ENCODE measurements at places on chromosomes 5 and 9. TPM values are rescaled to one million over a fixed set of nuclear protein-coding genes. Genes with fewer than 3 reads are reported as not detected.

PCDHB2 gene
- total RNA-seq: 3.4 TPM

BSPRY gene
- total RNA-seq: 1.2 TPM

SEMA4D gene
- total RNA-seq: 14.0 TPM

DAB2 gene
- 167 TPM for total RNA-seq

SUB1 gene
- 186 TPM for total RNA-seq

PCDHGC3 gene
- total RNA-seq: 62.8 TPM

NAIF1 gene
- 6.9 TPM for total RNA-seq

DNA sequence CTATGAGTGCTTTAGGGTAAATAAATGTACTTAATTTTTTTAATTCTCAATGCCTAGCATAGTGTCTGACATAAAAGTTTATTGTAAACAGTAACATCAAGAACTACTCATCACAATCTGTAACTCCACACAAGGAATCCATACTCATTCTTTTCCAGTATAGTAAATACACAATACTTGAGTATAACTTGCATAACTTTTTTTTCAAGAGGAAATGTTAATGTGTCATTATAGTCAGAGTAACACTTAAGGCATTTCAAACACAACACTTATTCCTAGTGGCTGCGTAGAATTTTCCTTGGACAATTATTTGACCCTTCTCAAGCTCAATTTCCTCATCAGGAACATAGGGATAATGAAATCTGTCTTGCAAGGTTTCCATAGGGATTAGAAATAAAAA, 584.3 kb downstream of the CAAP1 start:
- DNase-seq: no peak

DNA sequence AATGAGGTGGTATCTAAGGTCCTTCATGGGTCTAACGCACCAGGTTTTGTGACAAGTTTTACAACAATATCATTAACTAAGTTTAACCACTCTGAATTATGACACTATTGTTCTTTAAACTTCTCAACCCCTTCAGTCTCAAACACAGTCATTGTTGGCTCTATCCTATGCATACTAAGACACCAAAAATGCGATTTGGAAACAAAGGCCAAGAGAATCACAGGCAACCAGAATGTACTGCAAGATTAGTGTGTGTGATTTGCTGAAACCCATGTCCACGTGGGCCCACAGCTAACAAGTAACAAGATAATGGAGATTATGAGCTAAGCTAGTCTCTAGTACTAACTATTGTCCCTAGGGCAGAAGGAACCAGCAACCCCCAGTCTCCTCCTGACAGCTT, 142.2 kb upstream of the RANBP3L start:
- DNase-seq: no peak

DNA sequence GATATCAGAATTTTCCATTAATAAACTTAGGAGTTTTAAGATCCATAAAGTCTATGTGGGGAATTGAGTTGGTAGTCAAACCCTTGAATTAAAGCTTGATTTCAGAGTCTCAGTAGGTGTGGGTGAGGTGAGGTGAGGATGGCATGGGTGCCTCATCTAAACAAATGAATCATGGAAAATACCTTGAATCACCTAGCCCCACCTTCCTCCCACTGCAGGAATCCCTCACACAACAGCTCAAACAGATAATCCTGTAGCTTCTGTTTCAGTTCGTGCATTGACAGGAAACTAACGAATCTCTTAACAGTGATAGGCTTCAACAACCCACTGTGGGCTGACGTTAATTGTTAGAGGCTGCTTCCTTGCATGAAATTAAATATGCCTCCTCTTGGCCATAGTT, 185.0 kb downstream of the SREK1 start:
- DNase-seq: no peak

- no peak for DNase-seq
Measured at GRCh38 chr5:174239718-174240117, 194.2 kb downstream of the NSG2 start.

DNA sequence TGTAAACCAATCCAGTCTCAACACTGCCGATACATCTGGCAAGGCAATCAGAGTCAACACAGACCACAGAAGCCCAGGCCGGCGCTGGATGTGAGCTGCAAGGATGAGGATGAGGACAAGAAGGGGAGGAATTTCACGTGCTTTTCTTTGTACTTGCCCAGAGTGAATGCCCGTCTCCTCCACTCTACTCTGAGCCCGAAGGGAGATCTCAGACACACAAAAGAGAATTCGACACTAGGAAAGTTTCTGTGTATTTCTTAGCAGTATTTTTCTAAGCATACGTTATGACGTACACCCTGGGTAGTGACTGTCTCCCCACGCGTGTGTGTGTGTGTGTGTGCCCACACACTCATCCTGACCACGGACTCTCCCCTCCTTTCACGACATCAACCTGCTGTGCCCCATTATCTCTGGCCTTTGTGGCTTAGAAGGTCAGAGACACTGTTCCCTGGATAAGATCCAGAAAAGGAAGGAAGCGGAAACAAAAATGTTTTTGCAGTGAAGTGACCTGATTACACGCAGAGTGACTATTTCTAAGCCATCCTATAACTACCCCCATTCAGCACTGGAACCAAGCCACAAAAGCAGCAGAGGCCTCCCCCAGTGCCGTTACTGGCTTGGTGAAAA, 227.3 kb upstream of the DAPK1 start:
- DNase-seq: no peak

GRCh38 chr9:93107151-93107824, 11.3 kb downstream of the CARD19 start:
- DNase-seq: no peak

DNA sequence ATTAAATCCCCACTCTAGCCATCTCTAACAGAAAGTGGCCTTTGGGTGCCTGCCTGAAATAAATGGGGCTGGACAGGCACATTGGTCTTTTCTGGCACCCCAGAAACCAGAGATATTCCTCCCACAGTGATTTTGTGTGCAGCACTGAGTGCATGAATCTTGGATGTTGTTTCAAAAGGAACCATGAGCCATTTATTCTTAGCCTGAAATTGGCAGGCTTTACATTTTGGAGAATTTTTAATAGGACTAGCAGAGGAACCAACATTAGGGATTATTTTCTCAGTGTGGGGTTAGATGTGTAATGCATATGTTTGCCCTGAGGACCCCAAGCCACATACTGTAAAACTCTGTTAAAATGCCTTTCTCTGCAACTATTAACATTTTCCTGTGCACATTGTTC, 451.3 kb downstream of the NFIB start:
- no peak for DNase-seq

- no peak for DNase-seq
Measured at GRCh38 chr9:87034841-87035240, 87.5 kb upstream of the GAS1 start.

- no peak for DNase-seq
Measured at GRCh38 chr5:171692107-171692506, 93.5 kb upstream of the SMIM23 start.

DNA sequence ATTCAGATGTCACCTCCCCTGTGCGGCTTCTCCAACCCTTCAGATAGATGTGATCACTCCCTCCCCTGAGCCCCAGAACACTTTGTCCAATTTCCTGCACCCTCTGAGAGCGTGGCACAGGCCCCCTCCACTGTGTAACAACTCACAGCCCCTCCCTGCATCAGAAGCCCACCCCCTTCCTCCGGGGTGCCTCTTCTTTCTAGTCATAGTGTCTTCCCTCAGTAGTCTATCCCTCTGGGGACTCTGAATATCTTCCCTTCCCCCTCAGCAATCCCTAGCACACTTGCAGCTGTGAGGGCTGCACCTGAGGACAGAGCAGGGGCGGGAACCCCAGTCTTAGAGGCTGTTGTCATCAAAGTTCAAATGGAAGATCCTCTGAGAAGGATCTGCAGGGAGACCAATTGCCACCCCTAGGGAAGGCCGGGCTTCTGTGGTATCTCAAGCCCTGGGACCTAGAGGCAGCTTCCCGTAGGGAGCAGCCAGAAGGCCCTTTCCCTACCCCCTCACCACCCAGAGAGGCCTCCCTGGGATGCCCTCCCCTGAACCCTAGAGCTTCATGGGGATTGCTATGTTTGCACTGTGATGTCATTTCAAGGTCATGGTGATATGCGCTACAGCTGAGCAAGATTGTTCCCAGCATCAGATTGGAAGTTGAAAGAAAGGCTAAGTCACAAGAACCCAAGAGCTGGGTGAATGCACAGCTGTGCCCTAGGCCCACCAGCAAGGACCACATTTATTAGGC, 70.7 kb downstream of the THBS4 start:
- no peak for DNase-seq

DNA sequence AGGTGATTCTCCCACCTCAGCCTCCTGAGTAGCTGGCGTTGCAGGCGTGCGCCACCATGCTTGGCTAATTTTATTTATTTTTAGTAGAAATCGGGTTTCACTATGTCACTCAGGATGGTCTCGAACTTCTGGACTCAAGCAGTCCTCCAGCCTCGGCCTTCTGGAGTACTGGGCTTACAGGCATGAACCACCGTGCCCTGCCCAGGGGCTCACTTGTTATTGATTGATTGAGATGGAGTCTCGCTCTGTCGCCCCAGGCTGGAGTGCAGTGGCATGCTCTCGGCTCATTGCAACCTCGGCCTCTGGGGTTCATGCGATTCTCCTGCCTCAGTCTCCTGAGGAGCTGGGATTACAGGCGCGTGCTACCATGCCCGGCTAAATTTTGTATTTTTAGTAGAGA, 1.6 kb downstream of the HSPA4 start:
- no peak for DNase-seq

- DNase-seq: no peak
Measured at GRCh38 chr9:78563269-78563668, 266.3 kb downstream of the PSAT1 start.

DNA sequence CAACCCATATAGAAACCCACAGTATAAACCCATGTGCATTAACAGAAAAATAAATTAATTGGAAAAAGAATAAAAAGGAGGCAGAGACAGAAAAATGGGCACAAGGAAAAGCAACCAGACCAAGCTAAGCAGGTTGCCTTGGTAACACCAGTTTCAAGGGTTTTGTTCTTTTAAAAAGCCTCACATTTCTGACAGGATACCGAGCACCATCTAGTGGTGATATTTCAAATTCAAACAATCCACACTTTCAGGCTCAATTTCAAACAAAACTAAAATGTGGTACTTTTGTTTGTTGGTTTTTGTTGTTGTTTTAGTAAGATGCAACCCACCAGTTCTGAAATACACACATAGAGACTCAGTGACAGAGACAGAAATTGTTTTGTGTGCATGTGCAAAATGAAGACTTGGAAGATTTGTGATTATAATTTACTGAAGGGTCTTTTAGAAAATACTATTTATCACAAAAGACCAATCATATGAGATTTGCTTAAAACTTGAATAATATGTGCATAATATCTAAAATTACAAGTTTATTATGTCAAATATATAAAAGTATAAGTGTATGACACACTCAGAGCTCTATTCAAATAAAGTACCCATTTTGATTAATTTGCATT, 318.2 kb downstream of the SLCO4C1 start:
- peak; percentile 59 for DNase-seq
